ENCODE measurements at places on chromosomes 2 and 18.

GRCh38 chr2:183123117-183123958, 905 bp upstream of the NUP35 start:
- DNase-seq = no peak

DNA sequence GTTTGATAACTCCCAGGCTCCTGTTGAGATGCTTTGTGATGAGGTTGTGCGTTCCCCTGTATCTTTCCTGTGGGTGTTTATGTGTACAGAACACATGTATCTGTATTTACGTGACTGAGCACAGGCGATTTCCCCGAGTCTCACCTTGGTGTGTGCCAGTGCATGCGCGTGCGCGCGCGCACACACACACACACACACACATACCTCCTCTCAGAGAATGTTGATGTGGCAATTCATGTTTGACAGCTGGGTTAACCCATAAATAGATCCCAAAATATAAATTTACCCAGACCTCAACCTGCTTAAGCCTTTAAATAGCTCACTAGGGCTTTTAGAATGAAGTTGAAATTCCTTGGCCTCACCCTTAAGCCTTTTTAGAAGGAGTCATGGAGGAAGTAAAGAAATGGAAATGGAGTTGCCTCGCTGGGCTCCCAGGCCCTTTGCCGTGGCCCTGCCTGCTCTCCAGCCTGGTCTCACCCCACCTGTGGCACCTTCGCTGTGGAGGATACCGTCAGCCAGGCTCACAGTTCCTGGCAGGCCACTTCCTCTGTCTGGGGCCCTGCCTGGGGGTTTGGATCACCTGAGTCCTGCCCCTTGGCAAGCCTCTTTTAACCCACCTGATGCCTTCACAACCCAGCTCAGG, 20.3 kb downstream of the AGAP1 start:
- DNase-seq = no peak

- DNase-seq = no peak
These were observed 195.5 kb upstream of the KYNU start for GRCh38 chr2:142681952-142682351.

GRCh38 chr18:6590326-6590725, 139.2 kb upstream of the ARHGAP28 start:
- DNase-seq = no peak

- DNase-seq = no peak
These were observed 993.9 kb upstream of the POU3F3 start for GRCh38 chr2:103860016-103860415.

DNA sequence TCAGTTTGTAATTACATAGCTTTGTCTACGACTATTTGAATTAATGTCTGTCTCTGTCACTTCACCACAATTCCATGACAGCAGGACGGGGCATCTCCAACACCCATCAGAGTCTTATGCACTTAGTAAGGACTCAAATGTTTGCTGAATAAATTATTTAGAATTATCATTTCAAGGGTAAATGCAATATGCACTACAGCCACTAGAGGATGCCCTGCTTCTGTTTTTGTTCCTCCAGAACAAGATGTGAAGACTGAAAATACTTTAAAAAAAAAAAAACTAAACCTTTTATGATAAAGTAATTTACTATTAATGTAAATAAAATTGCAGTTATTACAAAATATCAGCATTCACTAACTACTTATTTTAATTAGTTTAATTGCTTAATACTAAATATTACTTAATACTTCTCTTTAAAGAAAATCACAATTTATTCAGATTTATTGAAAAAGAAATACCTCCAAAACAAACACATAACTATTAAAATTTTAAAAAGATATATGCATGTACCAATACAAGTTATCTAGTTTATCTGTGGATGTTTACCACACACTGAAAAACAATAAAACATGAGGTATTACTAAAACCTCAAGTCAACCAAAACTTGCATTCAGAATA, 3.2 kb downstream of the PIGN start:
- DNase-seq = no peak

GRCh38 chr2:239949075-239949474, 76.1 kb downstream of the NDUFA10 start:
- DNase-seq = no peak

- DNase-seq = no peak
These were observed 275.9 kb upstream of the GCFC2 start for GRCh38 chr2:75986617-75987016.

GRCh38 chr2:53569957-53570727, 197.5 kb upstream of the CHAC2 start:
- no peak for DNase-seq

- no peak for DNase-seq
These were observed 196.4 kb upstream of the PXDN start for GRCh38 chr2:1940679-1941078.

All from stimulated activated CD4-positive, alpha-beta T cell treated with anti-CD3 and anti-CD28 coated beads, Interleukin-1b, Interleukin-23, amount 100 ng/mL, for 1 hour (primary cell).